ENCODE measurements at places on chromosomes 12 and 14. TPM values are rescaled to one million over a fixed set of nuclear protein-coding genes. Genes with fewer than 3 reads are reported as not detected.

The LAG3 gene
- 3.2 TPM for total RNA-seq

The ERG28 gene
- total RNA-seq = 20.9 TPM

The NRIP2 gene
- total RNA-seq = not detected

The CABP1 gene
- 0.79 TPM for total RNA-seq

The STAB2 gene
- total RNA-seq = not detected

The DBX2 gene
- total RNA-seq = not detected

The PRPH gene
- total RNA-seq = not detected

The LTB4R2 gene
- total RNA-seq = 20.8 TPM

The WNT1 gene
- 0.72 TPM for total RNA-seq

Measured in activated naive CD4-positive, alpha-beta T cell treated with anti-CD3 and anti-CD28 coated beads, Interleukin-2, amount 10 ng/mL, durations not matched to agents 5 hours and 36 hours (primary cell).